ENCODE measurements at places on chromosomes 7 and 10.

DNA sequence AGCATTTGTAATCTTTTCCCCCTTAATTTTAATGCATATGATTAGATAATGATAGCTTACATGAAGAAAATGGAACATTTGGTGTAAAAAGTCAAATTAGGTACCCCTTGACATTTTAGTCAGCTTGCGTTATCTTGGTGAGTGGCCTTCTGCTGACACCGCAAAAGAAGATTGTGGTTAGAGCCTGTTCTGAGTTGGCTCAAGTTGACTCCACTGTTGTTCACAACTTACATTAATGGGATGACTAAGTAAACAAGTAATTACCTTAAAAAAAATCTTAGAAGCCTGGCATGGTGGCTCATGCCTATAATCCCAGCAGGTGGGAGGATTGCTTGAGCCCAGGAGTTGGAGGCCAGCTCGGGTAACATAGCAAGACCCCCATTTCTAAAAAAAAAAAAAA is 24.2 kb downstream of the TRRAP start:
- no peak for DNase-seq

DNA sequence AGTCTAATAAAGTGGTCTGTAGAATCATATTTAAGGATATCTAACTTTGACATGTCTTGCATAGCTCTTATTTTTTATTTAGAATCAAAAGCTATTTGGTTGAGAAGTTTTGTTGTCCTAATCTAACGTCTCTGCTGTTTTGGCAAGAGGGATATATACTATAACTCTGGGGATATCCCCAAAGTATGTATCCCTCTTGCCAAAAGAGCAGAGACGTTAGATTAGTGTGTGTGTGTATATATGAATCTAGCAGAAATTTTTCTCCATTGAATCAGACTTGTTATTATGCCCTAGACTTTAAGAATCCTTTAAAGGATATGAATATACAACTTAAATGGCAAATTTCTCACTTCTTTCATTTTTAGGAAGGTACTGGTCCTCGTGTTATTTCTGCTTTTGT is 9.6 kb downstream of the SMC3 start:
- DNase-seq: no peak

- no peak for DNase-seq
Observed at GRCh38 chr10:34049887-34050286, 715.4 kb upstream of the NRP1 start.

- DNase-seq: no peak
Observed at GRCh38 chr7:51366930-51367613, 50.5 kb upstream of the COBL start.

DNA sequence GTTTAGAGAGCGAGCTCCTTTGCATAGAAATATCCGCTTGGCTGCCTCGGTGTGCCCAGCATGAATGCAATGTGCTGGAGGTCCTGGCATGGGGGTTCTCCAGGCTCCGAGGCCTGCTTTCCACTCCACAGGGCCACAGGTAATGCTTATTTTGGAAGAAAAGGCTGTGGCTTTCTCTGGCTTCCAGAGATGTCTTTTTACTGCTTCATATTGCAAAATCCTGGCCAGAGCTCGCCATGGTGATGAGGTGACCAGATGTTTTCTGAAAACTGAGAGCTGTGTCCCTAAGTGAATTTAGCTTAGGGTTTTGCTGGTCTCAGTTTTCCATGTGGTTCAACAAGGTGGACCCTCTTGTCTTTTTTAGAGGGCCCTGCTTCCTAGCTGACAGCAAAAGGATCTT is 65.2 kb downstream of the BMPER start:
- no peak for DNase-seq

DNA sequence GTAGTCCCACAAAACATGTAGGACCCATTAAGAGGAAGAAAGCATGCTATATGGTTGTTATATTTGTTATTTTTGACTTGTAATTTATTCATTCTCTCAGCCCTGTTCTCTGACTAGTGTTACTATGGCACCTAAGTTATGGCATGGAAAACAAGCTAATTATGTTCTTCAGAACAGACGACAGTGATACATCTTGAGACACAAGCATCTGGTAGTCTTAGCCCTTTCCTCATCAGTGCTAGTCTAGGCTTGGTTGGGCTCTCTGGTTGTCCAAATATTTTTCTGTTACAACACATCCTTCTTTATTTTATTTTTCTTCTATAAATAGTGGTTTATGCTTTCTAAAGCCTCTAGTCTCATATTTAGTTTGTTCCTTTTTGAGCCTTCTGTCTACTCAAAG is 308.3 kb upstream of the KAT6B start:
- DNase-seq: no peak

DNA sequence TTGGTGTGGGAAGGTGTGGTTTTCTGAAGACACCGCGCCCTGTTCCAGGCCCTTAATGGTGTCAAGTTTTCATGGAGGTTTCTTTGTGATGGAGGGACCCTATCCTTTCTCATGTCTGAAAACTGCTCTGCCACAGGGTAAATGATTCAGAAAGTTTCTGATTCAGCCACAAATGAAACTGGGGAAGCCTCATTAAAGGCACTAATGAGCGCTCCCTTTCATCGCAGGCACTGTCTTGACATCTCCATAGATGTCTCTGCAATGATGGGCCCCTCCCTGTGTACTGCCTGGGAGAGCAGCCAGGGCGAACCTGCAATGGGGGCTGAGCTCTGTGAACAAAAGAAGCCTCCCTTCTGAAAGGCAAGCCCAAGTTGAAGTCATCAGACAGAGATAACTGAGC is 355.3 kb downstream of the PRPF18 start:
- no peak for DNase-seq

DNA sequence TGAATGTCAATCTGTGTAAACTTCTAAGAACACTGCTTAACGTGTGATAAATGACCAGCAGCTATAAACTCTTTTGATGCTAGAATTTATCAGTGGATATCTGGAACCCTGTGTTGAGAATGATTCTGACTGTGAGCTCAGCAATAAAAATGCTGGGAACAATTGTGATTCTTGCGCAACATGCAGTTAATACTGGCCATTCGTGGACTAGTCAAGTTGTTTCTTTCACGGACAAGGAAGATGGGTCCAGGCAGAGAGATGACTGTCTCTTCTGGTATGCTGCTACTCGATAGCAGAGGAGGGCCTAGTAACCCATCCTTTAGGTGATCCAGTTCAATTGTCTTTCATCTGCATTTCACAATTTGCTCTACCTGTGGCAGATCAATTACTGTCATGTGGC is 394.8 kb upstream of the IGFBP3 start:
- DNase-seq: no peak

- DNase-seq: no peak
Observed at GRCh38 chr10:13705526-13706174, 118.9 kb downstream of the PRPF18 start.

DNA sequence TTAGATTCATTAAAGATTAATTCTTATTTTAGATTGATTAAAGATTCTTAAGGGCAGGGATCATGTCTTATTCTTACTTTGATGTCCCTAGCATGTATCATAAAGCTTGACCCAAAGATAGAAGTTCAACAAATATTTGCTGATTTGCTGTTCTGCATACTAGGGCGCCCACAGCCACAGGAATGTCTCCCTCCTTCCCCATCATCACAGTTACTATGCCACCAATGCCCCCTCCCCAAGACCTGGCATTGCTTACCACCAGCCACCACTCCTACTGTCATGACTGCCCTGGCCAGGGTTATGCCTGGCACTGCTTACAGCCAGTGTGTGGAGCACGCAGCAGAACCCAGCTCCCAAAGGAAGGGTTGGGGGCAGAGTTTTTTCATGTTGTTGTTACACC is 86.7 kb upstream of the AGK start:
- no peak for DNase-seq

GRCh38 chr10:125396676-125397075 is 236.3 kb upstream of the CTBP2 start:
- no peak for DNase-seq

GRCh38 chr10:2053805-2054204 is 316.5 kb upstream of the ADARB2 start:
- DNase-seq: no peak

- no peak for DNase-seq
Observed at GRCh38 chr7:22855049-22855392, 32.4 kb upstream of the TOMM7 start.

DNA sequence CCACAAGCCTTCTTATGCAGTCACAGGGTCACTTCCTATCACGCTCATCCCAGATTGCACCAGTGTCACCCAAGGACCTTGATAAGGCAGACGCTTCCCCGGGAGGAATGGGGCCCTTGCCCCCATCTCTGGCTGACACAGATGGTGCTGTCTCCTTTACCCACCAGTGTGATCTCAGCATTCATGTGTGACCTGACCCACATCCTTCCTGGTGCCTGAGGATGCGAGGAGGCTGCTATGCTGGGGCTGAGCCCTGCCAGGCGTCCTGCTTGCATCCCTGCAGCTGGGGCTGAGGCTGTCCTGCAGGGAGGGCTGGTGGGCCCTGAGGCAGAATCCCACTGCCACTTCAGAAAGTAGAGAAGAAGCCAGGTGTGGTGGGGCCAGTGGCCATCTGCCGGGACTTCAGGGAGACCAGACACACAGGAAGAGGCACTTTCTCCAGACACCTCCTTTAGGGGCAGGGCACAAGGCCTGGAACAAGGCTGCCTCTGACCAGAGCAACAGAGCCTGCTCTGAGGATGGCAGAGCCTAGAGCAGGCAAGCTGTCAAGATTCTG is 35.3 kb downstream of the RASGEF1A start:
- peak; percentile 79 for DNase-seq

GRCh38 chr10:117781216-117781831 is 238.8 kb downstream of the EMX2 start:
- no peak for DNase-seq

DNA sequence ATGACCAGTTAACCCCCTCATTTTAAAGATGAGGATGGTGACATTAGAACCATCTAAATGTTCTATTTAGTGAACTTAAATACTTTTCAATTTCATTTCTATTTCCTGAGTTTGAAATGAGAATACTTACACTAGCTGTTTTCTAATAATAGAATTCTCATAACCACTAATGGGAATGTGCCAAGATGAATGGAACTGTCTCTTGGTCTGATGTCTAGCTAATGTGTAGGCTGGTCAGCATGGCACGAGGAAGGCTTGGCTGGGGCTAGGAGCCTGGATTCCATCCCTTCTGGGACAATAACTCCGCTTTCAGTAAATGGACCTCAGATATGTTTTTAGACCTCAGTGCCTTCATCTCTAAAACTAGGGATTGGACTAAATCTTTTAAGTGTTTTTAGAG is 185.8 kb upstream of the NRP1 start:
- no peak for DNase-seq

- no peak for DNase-seq
Observed at GRCh38 chr7:134939136-134939535, 47.2 kb upstream of the AGBL3 start.

DNA sequence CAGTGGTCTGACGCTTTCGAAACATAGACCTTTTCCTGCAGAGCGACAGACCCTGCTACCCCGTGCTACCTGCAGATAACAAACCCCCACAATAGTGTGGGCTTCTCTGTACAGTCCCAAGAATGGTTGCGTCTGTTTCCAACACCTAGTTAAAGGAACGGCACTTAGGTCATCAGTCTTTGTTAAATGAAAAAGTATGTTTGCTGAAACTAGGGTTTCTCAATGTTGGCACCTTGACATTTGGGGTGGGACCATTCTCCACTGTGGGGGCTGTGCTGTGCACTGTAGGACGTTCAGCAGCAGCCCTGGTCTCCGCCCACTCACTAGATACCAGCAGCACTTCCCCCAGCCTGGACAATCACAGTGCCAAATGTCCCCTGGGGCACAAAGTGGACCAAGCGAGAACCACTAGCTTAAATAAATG is 13.7 kb downstream of the TECTB start:
- DNase-seq: no peak

DNA sequence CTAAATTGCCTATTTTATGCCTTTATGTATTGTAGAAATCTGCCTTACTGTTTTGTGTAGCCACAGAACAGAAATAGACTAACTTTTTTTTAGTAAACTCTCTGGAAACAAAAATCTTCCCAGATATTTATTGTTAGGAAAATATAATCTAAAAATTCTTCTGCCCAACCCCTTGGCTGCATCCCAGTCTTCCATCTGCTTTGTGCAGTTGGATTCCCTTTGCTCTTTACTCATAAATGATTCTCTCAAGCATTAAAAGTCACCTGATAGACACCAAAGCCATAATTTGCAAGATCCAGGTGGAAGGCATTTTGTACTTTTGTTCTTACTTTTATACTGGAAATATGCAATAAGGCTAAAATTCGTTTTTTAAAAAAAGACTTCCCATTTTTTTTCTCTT is 6.1 kb upstream of the CAV2 start:
- DNase-seq: no peak

- no peak for DNase-seq
Observed at GRCh38 chr7:135879233-135879632, 97.9 kb downstream of the MTPN start.

DNA sequence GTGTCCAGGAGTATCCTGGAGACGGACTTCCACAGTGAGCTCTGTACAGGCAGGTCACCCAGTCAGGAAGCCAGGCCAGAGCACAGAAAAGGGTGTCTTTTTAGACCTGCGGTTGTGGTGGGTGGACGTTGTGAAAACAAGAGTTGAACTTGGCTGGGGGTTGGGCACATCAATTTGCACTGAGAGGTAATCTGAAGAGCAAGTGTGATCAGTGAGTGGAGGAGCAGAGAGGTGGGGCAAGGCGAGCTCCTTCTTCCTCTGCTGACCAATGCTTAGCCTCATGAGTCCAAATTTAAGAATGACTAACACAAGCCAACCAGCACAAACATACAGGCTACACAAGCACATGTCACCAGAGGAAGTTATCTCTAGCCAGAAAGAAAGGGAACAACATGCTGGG is 310.8 kb downstream of the TCERG1L start:
- no peak for DNase-seq

DNA sequence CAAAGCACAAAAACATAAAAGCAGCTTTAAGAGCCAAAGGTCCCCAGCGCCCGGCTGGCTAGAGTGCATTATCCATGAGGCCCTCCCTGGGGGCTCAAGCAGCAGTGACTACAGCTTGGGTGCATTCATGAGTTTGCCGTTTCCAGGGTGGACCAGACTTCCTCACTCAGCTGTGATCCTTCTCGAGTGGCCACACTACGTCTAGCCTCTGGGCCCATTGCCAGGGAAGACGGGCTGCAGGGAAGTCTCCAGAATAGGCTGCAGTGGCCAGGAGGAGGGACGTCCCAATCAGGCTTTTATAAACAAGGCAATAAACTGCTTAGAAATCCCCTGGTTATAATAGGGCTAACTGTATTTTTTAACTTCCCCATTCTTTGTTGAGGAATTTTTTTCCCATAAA is 89.4 kb upstream of the C1QL3 start:
- DNase-seq: no peak

DNA sequence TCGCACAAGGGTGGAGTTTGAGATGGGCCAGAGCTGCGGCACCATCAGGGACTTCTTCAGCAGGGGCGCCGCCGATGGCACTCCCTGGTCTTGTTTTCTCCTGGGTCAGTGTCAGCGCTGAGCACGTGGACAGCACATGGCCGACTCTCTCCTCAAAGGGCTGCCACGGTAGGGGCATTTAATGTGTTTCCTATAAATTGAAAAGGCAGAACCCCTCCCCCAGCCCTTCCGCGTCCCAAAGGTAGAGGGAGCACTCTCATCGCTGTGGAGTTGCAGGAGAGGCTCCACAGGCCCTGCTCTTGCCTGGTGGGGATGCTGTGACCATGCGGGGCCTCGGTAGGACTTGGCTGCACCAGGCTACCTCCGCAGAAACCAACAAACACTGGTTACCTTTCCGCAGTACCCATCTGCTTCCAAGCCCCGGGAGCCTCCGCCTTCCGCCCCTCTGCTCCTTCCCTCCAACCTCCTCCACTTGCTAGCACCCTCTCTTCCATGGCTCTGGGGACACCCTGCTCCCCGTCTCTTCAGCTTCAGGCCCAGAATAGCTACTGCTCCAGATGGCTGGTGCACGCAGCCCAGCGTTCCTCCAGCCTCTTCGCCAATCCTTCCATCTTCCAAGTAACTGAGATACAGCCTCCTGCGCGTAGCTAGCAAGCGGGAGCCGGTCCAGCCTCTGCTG is 166.3 kb upstream of the ADCY1 start:
- DNase-seq: no peak

Measured in lower leg skin (tissue), 4 donors.